ENCODE measurements at places on chromosomes 2 and 18.

GRCh38 chr2:204258890-204259289 lies 286.4 kb upstream of the PARD3B start:
- DNase-seq = no peak

GRCh38 chr2:160246356-160246755 lies 46.3 kb upstream of the ITGB6 start:
- no peak for DNase-seq

DNA sequence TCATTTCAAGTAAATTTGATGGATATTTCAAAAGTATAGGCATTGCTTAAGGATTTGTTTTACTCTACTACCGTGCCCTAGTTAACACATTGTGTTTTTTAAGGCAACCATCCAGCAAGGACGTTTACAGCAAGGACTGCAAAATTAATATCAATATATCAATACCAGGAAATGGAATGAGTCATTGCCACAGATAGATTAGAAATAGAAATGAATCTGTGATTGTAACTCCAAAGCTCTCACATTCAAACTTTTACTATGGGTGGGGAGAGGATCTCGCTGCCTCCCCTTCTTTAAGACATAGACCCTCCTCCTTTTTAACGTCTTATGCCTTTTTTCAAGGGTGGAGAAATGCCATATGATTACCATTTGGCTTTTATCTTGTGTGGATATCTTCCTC lies 3.8 kb downstream of the CD28 start:
- DNase-seq = no peak

DNA sequence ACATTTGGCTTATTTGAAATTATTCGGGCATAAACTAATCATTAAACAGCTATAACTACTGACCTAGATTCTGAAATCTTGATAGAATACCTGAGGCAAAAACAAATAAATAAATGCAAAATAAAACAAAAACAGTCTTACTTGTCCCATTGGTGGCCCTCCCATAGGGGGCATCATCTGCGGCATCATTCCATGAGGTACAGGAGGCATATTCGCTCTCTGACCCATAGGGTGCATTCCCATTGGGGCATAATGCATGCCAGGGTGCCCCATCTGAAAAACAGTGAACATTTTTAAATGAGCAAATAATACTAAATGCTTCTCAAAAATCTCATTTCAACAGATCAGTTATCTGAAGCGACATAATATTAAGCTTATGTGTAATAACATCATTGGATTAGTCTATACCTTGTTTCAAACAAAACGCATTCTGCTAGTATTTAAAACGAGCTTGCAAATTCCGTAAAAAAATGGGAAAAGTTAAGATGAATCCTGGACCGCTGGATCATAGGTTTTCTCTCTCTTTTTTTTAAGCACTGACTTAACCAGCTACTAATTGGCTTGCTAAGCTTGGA lies 1.3 kb downstream of the PRPF40A start:
- DNase-seq = no peak

GRCh38 chr2:120396861-120397811 lies 51.2 kb downstream of the INHBB start:
- DNase-seq = no peak

GRCh38 chr2:9097239-9097638 lies 93.8 kb upstream of the MBOAT2 start:
- DNase-seq = no peak

All from NCI-H1105 (cell line).